ENCODE measurements at places on chromosomes 2 and 18.

DNA sequence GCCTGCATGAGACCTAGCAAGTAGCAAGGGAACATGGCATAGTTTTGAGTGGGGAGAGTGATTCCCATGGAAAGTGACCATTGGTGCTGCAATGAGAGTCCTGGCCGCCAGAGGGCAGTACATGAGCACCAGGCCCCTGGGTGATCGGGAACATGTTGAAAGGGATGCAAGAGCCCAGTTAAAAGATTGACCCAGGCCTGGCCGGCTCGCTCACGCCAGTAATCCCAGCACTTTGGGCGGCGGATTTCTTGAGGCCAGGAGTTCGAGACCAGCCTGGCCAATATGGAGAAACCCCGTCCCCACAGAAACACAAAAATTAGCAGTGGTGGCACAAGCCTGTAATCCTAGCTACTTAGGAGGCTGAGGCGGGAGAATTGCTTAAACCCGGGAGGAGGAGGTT lies 22.2 kb downstream of the FAP start:
- peak; percentile 55 for DNase-seq

GRCh38 chr18:24778810-24779418 lies 318.5 kb downstream of the HRH4 start:
- no peak for DNase-seq

DNA sequence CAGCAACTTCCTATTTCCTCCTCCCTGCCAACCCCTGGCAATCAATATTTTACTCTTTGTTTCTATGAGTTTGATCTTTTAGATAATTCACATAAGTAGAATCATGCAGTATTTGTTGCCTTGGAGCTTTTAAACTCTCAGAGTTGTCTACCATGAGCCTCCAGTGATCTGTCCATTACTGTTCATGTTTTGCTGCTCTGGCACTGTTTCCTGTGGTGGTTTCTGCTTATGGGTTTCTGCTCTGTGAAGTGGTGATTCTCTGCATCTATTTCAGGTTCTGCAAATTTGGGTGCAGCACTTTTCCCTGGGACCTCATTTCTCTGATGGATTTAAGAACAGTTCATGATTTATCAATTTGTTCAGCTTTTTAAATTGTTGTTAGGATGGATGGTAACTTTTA lies 908.1 kb upstream of the FANCL start:
- DNase-seq: no peak

- no peak for DNase-seq
Measured at GRCh38 chr2:10366601-10367270, 64.0 kb downstream of the HPCAL1 start.

GRCh38 chr18:73839441-73839840 lies 308.2 kb downstream of the FBXO15 start:
- no peak for DNase-seq

DNA sequence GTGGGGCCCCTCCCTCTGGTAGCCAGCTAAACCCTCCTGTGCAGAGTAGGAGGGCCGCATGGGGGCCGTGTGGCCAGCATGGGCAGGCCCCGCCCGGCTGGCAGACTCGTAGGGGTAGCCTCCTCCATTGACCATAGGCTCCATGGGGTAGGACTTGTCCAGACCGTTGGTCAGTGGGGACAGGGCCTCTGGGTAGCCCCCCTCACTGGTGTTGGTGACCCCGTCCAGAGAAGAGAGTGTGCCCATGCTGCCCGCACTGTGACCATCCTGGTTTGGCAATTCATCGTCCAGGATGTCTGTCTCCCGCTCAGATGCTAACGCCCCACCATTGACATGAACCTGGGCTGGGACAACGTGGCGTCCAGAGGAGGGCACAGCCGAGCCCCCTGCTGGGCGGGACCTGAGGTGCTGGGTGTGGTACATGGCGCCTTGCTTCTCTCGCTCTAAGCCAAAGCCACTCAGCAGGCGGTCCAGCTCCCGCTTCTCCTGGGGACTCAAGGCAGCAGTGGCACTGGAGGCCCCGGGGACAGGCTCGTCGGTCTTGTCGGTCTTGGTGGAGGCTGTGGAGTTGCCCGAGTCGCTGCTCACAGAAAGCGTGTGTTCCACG lies 154.3 kb downstream of the TNS1 start:
- DNase-seq: no peak

- no peak for DNase-seq
Measured at GRCh38 chr2:77567723-77568122, 45.5 kb upstream of the LRRTM4 start.

GRCh38 chr2:118834901-118835745 lies 12.3 kb downstream of the EN1 start:
- DNase-seq: no peak

DNA sequence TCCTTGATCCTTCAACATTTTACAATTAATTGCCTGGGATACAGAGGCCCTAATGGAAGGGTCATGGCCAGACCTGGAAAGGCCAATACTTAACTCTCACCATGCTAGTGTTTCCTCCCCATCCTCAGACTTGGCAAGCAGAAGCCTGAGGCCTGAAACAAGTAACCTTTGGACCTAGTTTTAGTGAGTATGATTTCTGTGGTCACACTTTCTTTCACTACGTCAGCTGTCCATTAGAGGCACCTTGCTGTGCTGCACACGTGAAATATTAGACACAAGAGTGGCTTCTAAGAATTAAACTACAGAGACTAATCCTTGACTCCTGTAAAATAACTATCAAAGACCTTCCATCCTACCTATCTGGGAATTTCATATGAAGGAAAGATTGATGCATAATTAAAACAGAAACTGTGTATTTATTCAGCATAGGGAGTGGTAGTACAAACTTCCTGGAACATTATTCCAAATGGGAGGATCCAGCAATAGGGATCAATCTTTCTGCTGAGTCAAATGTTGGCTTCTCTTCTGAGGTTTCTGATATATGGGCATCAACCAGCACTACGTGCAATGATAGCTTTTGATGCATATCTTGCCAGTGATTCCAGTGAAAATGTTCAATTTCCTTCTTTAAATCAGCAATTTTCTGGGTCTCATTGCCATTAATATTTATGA lies 249.7 kb downstream of the IKZF2 start:
- no peak for DNase-seq

DNA sequence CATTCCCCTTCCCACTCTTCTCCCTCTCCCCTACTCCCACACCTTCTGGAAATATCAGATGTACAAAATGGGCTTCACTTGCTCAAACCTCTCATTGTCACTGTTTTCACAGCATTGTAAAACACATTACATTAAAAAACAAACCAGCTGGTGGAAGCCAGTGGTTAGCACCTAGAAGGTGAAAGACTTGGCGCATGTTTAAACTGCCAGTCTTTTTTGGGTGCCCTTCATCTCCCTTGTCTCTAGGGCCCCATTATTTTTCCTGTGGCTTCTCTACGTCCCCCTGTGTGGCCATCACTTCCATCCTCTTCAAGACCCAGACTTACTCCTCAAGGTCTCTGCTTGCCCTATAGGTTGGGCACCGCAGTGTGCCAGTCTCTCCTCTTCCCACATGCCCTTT lies 34.9 kb downstream of the MGAT5 start:
- DNase-seq: no peak

GRCh38 chr2:241197947-241198346 lies 9.5 kb downstream of the ANO7 start:
- DNase-seq: no peak

DNA sequence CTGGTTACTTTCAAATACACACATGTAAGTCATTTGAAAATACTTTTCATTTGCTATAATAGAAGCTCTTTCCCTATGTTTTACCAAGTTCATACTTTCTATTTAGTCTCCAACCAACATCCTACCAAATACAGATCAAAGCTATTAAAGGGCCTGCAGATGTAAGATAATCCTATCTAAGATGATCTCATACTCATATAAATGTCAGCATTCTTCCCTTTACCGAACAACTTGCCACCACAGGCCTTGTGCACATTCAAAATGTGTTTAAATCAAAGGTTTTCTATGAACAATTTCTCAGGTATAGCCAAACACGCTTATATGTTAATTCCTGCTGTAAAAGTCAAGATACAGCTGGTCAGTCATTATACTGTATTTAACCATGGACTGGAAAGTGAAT lies 23.3 kb downstream of the KCTD18 start:
- no peak for DNase-seq

DNA sequence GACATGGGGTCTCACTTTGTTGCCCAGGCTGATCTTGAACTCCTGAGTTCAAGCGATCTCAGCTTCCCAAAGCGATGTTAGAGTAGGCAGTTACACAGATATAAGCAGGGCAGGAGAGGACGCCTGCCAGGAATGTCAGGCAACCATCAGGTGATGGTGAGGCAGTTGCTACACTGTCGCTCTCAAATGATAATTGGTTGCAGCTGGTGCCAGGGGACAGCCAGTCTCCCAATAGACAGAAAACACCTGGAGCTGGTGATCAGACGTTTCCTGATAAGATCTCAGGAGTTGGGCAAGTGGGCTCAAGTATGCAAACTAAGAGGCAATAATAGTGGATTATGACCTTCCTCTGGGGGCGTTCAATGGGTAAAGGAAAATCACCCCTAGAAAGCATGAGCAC lies 163.1 kb upstream of the RGPD4 start:
- no peak for DNase-seq

GRCh38 chr2:231069379-231070054 lies 12.8 kb downstream of the PSMD1 start:
- DNase-seq: no peak

GRCh38 chr2:136332436-136333095 lies 214.6 kb upstream of the CXCR4 start:
- no peak for DNase-seq

DNA sequence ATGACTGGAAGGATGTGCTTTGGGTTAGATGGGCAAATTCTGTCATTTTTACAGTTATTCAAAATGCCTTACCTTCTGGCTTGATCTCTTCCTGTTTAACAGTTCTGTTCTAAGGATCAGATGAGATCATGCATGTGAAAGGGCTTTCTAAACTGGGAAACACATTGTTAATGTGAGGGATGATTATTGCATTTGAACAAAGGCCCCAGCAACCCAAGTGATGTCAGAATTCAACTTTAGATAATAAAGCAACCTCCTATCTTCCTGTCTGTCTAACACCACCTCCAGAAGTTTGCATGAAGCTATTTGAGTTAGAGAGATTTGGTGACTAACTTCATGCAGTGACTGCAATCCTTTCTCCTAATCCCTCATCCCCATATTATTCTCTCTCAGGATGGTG lies 77.8 kb upstream of the B3GNT2 start:
- no peak for DNase-seq

DNA sequence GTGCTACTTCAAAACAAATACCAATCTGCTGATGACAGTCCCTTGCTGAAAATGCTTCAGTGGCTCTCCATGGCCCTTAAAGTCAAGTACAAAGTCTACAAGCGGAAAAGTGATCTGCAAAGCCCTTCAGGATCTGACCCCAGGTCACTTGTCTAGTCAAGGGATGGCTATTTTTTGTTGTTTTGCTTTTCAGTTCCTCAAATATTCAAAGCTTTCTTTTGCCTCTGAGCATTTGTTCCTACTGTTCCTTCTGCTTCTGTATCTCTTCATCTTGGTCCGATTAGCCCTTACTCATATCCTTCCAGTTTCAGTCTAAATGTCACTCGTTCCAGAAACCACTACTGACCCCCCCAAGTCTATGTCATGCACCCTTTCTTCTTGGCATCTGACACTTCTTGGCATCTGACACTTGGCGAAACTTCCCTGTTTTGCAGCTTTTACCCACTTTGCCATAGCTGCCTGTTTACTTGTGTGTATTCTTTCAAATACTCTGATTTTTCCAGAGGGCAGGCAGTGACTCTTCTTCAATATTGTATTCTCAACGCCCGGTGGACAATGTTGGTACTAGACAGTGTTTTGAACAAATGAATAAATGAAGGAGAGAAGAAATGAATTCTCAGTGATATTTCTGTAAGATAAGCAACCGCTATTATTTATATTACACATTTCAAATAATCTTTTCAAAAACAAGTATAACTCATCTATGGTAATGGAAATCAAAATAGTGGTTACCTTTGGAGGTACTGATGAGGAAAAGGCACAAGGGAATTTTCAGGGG lies 175.9 kb upstream of the FN1 start:
- DNase-seq: no peak

GRCh38 chr2:203796248-203797010 lies 71.1 kb upstream of the CTLA4 start:
- DNase-seq: no peak

GRCh38 chr2:182426082-182426917 lies 536 bp downstream of the PDE1A start:
- DNase-seq: no peak

DNA sequence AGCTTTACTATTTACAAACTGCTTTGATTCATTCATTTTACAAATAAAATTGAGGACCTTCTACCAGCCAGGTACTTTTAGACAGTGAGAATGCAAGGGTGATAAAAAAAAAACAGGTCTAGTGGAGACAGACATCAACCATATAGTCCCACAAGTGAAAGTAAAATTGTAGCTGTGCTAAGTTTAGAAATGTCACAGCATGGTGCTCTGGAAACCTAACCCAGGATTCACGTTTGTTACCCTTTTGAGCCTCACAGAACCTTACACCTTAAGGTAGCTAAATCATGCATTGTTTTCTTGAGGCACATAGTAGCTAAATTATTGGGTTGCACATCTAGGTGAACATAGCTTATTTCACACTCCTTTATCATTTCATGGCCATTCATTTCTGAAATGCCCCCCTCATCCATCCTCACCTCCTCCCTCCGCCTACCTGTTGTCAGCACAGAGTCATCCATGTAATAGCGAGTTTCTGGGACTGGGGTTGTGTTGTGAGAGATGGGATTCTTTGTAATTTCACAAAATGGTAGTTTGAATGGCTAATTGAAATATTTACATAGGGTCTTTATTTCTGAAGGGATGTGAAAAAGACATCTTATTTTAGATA lies 7.1 kb downstream of the MTA3 start:
- DNase-seq: no peak

DNA sequence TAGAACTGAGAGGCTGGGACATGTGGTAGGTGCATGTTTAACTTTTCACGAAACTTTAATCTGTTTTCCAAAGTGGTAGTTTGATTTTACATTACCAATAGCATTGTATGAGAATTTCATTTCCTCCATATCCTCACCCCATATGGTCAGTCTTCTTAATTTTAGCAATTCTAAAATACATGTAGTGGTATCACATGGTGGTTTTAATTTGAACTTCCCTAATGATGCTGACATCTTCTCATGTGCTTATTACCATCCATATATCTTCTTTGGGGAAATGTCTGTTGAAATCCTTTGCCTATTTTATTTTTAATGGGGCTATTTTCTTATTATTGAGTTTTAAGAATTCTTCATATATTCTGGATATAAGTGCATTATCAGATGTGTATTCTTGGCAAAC lies 89.3 kb downstream of the BCL2L11 start:
- DNase-seq: no peak

DNA sequence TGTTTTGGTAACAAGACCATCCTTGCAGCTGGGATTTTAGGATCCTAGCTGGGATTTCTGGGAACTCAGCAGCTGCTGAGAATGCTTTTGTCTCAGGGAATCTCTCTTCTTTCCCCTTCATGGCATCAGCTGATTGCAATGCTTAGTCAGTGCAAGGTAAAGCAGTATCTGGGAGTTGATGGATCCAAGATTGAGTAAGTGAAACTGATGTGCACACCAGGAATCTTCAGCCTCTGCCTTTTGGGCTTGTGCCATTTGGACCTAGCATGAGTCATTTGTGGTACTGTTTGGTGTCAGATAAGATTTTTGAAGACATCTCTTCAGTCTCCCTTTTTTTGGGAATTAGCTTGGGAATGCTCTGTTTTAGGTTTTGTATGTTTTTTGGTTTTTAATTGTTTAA lies 363.3 kb upstream of the TFPI start:
- no peak for DNase-seq
